ENCODE measurements at places on chromosomes 7 and 10. TPM values are rescaled to one million over a fixed set of nuclear protein-coding genes. Genes with fewer than 3 reads are reported as not detected.

The GRB10 gene
- total RNA-seq, result 65.1 TPM

The GUSB gene
- total RNA-seq, result 33.4 TPM

The PKD2L1 gene
- 0.07 TPM for total RNA-seq

The PTEN gene
- 48.7 TPM for total RNA-seq

The UNCX gene
- total RNA-seq, result not detected

The ERVW-1 gene
- not detected for total RNA-seq

The CPN1 gene
- 0.26 TPM for total RNA-seq

The MRPL32 gene
- total RNA-seq, result 69.5 TPM

The C1QL3 gene
- total RNA-seq, result not detected

The SYT15 gene
- total RNA-seq, result 3.3 TPM

The IRF5 gene
- 13.4 TPM for total RNA-seq

The PPP1R3A gene
- total RNA-seq, result not detected

The ACADSB gene
- total RNA-seq, result 8.5 TPM

The DPP6 gene
- not detected for total RNA-seq

The TEX47 gene
- total RNA-seq, result not detected

The CALCR gene
- total RNA-seq, result not detected

The OR6V1 gene
- not detected for total RNA-seq

The KCNMA1 gene
- total RNA-seq, result 68.8 TPM

The BLNK gene
- 0.07 TPM for total RNA-seq

The SAP25 gene
- total RNA-seq, result 0.48 TPM

The NRCAM gene
- 99.5 TPM for total RNA-seq

The NEUROG3 gene
- total RNA-seq, result not detected

The CLEC5A gene
- total RNA-seq, result not detected

The PLPP4 gene
- total RNA-seq, result 0.16 TPM

The RTKN2 gene
- total RNA-seq, result 0.95 TPM

The GTF2IRD1 gene
- 25.4 TPM for total RNA-seq

The AUTS2 gene
- total RNA-seq, result 3.6 TPM

The CCDC71L gene
- 13.6 TPM for total RNA-seq

The MET gene
- 84.4 TPM for total RNA-seq

The ZNF398 gene
- total RNA-seq, result 9.3 TPM

The HOXA1 gene
- total RNA-seq, result 2.5 TPM

The LSM5 gene
- total RNA-seq, result 106 TPM

The MRPL43 gene
- 95.4 TPM for total RNA-seq

The CPA1 gene
- not detected for total RNA-seq

The MLXIPL gene
- 1.4 TPM for total RNA-seq

The TRIM50 gene
- total RNA-seq, result not detected

The CALHM1 gene
- not detected for total RNA-seq
